Epithelial cell of proximal tubule (primary cell): ENCODE measurements at places on chromosomes 4 and X. TPM values are rescaled to one million over a fixed set of nuclear protein-coding genes. Genes with fewer than 3 reads are reported as not detected.

DNA sequence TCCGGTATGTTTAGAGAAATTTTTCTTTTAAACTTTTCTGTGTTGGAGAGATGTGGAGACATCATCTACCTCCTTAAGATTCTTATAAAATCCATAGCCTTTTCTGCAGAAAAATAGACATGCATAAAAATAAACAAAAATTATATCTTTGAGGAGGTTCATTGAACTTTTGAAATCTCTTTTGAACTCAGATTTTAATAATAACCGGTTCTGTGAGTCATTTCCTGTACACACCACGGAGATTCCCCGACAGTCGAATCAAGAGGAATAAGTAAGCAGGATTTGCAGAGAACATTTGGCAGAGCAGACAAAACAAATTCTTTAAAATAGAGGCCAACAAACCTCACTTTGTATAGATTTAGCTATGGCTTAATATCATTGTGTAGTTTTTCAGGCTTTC is 918.7 kb upstream of the POU3F4 start:
- DNase-seq: no peak

The PLXNB3 gene
- total RNA-seq: 2.9 and 7.4 TPM in 2 replicates

The FAM90A26 gene
- total RNA-seq: not detected in 2 replicates

DNA sequence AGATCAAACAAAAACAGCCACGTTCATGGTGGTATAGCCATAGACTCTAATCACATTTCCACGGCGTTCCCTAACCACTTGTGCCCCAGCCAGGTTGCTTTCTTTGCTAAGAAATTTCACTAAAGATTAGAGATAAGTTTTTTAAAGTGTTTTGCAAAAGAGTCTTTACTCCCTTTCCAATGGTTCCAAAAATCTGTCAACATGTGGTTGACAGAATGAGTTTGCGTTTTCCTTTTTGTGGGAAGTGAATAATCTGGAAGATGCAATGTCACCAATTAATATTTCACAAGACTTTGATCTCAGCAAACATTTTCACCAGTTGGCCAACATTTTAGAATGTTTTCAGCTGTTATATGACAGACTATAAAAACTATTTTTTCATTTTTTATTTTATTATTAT is 35.3 kb downstream of the CXCL1 start:
- no peak for DNase-seq

GRCh38 chr4:159035570-159035969 is 67.3 kb upstream of the RAPGEF2 start:
- no peak for DNase-seq

DNA sequence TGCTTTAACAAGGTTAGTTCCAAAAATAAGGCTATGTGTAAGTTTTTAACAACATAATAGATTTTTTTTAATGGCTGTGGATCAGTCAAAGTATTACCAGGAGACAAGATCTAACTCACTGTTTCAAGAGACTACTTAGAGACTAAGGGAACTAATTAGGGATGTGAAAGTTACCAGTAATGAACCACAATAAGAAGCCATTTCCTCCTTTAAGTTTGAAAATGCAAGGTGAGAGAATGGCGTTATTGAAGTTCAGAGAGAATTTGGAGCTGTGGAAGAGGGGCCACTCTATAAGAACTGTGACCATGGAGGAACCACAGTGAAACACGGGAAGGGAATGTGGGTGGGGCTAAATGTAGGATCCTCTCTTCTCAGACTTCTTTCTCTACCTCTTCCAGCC is 624.2 kb downstream of the GLUD2 start:
- DNase-seq: no peak

DNA sequence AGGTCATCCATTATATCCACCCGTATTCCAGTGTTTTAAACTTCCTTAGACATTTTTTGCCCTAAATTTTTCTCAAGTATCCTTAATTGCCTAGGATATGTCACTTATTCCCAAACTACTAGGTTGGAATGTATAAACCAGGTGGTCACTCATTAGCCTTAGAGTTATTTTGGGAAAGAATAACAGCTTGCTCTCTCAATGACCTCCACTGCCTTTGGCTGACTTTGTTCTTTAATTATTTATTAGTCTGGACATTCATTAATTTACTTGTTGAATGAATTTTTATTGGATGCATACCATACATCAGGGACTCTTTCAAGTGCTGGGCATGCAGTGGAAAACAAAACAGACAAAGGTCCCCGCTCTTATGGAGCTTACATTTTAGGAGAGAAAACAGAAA is 609.3 kb upstream of the IGFBP7 start:
- peak; percentile 38 for DNase-seq

The RASGEF1B gene
- total RNA-seq: 0.87 and 1.0 TPM in 2 replicates

- no peak for DNase-seq
These were observed 102.5 kb downstream of the DDIT4L start for GRCh38 chr4:100087743-100088142.

DNA sequence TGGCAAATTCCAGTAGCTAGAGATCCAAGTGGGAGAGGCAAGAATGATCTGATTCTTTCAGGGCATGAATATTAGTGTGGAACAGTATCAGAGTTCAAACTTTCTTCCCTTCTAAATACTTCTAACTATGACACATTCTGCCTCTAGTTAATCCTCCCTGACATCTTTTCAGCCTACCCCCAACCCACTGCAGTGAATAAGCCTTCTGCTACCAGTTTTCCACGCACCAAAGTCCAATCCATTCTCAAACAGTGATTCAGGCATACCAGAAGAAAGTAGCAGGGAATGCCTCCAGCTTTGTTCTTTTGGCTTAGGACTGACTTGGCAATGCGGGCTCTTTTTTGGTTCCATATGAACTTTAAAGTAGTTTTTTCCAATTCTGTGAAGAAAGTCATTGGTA is 155.4 kb upstream of the FTHL17 start:
- no peak for DNase-seq

The PCDH10 gene
- total RNA-seq: 0.14 and 0.46 TPM in 2 replicates

The HPGD gene
- total RNA-seq: 2.8 and 3.8 TPM in 2 replicates
